ENCODE measurements at places on chromosomes 3 and 15.

- no peak for DNase-seq
Observed at GRCh38 chr15:71753346-71753745, 57.0 kb upstream of the NR2E3 start.

DNA sequence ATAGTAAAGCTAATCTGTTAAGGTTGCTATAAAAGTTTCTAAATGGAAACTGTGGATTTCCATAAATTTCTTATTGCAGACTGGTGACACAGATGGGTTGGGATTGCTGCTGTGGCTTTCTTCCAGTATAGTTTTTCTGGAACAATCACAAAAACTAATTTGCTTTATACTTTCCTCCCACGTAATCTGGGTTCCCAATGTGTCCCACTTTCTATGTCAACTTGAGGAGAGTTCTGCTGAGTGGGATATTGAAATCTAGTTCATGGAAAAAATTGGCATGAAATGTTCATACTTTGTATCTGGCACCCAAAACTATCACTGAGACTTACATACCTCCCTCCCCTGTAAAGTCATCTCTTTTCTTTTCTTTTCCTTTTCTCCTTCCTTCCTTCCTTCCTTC, 126.8 kb downstream of the TGFBR2 start:
- DNase-seq: no peak

GRCh38 chr3:64073158-64073761, 50.0 kb upstream of the PSMD6 start:
- no peak for DNase-seq

DNA sequence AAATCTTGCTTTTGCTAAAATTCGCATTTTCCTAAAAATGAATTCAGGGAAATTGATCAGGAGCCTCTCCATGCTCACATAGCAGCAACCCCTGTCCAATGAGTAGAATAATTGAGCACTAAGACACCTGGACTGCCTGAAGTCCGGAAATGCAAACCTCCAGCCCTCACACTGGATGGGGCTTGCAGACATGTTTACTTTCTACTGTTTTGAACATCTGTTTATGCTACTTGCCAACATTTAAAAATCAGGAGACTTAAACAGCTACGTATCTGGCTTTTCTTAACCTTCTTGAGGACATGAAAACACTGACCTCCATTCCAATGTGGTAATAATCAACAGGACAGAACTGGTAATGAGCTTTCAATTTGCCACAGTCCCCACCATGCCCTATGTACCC, 184.4 kb downstream of the SHOX2 start:
- no peak for DNase-seq

GRCh38 chr15:85452436-85452835, 72.0 kb downstream of the AKAP13 start:
- no peak for DNase-seq

GRCh38 chr15:76098685-76099084, 38.9 kb downstream of the TMEM266 start:
- no peak for DNase-seq

DNA sequence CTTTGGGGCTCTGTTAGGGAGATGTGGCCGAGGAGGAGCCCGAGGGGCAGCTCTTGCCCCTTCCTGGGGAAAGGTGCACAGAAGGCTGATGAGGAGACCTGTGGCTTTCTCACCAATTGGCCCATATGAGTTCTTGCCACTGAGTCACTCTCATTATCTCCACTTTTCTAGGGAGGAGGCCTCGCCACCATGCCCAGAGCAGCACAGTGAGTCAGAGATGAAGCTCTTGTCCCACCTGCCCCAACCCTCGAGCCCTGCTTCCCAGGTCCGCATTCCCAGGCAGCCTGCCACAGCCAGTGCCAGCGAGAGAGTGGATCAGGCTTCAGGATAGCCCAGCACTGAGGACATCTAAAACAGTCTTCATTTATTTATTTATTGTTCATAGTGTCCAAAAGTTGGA, 53.5 kb downstream of the AMOTL2 start:
- DNase-seq: no peak

GRCh38 chr3:107421170-107421792, 44.0 kb downstream of the CCDC54 start:
- no peak for DNase-seq

- DNase-seq: no peak
Observed at GRCh38 chr15:48978638-48979037, 14.9 kb upstream of the SHC4 start.

DNA sequence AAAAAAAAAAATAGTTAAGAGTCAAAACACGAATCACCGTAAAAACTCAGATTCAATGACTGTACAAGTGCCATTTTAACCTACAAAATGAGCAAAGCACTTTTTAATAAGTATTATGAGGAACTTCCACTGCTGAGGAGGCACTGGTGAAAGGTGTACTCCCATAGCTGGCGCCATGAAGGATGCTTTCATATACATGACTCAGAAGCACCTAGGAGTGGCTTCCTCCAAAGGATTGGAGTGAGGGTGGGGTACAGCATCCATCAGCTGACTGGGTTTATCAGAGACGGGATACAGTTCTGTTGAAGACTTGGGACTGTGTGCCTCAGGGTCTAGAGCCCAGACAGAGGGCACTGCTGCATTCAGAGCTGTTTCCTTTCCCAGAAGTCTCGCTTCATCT, 60.9 kb upstream of the MEX3B start:
- DNase-seq: no peak

- DNase-seq: no peak
Observed at GRCh38 chr3:79586232-79586631, 181.6 kb downstream of the ROBO1 start.

DNA sequence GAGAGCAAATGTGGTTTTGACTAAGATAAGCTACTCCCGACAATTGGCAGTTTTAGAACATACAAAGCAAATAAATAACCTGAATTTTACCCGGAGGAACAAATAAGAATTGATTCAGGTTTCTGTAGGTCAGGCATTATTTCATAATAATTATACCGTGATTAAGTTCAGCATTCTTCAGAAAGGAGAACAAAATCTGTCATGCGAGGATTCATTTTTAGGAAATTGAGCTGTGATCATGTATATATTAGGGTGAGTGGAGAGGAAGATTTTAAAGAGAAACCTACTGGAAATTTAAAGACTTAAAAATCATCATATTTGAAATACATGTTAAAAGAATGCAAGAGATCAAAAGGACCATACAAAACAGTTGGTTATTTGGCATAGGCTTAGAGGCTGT, 20.5 kb downstream of the ZNF609 start:
- no peak for DNase-seq

DNA sequence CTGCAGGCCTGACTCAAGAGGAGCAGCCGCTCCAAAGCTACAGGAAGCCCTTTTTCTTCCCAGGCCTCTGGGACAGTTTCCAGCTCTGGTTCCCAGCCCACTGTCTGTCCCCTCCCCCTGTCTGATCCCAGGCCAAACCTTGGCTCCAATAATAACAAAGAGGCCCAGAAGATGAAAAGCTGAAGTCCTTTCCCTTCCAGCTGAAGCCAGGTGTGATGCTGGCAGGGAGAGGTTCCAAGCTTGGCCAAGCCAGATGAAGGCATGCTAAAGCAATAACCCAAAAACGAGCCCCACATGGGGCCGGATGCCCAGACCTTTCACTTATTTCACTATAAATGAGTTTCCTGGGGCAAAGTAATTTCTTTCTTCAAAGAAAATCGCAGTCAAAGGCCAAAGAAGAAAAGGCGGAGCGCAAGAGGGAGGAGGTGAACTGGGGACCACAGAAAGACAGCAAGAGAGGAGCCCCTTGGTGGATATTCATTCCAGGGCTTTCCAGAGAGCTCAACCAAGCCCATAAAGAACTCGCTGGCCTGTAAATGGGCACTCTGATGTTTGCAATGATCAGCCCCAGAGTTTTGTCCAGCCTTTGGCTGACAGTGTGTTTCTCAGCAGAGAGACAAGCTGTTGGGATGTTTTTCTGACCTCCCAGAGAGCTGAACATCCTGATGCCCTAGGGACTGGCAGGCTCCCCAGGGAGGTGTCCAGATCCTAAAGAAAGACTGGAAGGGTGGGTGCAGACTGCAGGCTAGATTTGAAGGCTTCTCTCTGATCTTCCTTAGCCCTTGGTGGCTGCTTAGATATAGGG, 157.6 kb downstream of the UACA start:
- no peak for DNase-seq

GRCh38 chr3:141275032-141275422, 43.4 kb downstream of the PXYLP1 start:
- no peak for DNase-seq

Measured in NCI-H524 treated with DMSO at 0.1 percent for 48 hours (cell line).